Lung microvascular endothelial cell (primary cell): ENCODE measurements at places on chromosomes 13 and 19. TPM values are rescaled to one million over a fixed set of nuclear protein-coding genes. Genes with fewer than 3 reads are reported as not detected.

The LGALS14 gene
- not detected in 2 replicates for total RNA-seq

The ZNF221 gene
- 3.3 and 4.0 TPM in 2 replicates for total RNA-seq

The NRTN gene
- total RNA-seq, result under 0.01 and 0.99 TPM in 2 replicates

The ENOX1 gene
- total RNA-seq, result under 0.01 and 1.7 TPM in 2 replicates

The MEIS3 gene
- total RNA-seq, result 0.20 and 0.22 TPM in 2 replicates
